ENCODE measurements at places on chromosomes 11 and 22. TPM values are rescaled to one million over a fixed set of nuclear protein-coding genes. Genes with fewer than 3 reads are reported as not detected.

Gene NEAT1
- total RNA-seq = 377 TPM

Gene MAML2
- total RNA-seq = 19.0 TPM

Gene KCTD14
- total RNA-seq = 0.47 TPM

Gene CLTCL1
- total RNA-seq = 24.2 TPM

Gene LINC01488
- total RNA-seq = not detected

Gene VSIG2
- not detected for total RNA-seq

Gene PANX3
- not detected for total RNA-seq

Gene CCS
- total RNA-seq = 32.3 TPM

Gene SLC29A2
- 2.6 TPM for total RNA-seq

Gene DNAJB13
- not detected for total RNA-seq

Gene RRAS2
- total RNA-seq = 55.8 TPM

Gene CRYBB2
- not detected for total RNA-seq

Gene DUSP18
- total RNA-seq = 9.0 TPM

Gene TMEM191C
- 1.5 TPM for total RNA-seq

Gene TYR
- total RNA-seq = not detected

Gene GLYATL1
- total RNA-seq = 0.28 TPM

Gene EHF
- total RNA-seq = not detected

Gene LGALS12
- total RNA-seq = not detected

Gene SLC22A6
- total RNA-seq = not detected

Gene SHANK3
- 7.5 TPM for total RNA-seq

Gene TEAD1
- total RNA-seq = 135 TPM

Gene CAPN5
- 16.7 TPM for total RNA-seq

Gene CASP5
- not detected for total RNA-seq

Gene SMTNL1
- not detected for total RNA-seq

Gene YPEL1
- 6.0 TPM for total RNA-seq

Gene VPREB1
- total RNA-seq = not detected

Gene ACER3
- total RNA-seq = 17.9 TPM

Gene A4GALT
- 5.2 TPM for total RNA-seq

Gene OR10D3
- total RNA-seq = not detected

Gene OR51B5
- 0.20 TPM for total RNA-seq

Gene FAM227A
- 1.5 TPM for total RNA-seq

Gene ADAMTS15
- total RNA-seq = 16.8 TPM

Gene EFCAB6
- total RNA-seq = 1.1 TPM

Gene OR2AG1
- not detected for total RNA-seq

Gene SERPINH1
- total RNA-seq = 1,204 TPM

Gene LMNTD2
- 3.8 TPM for total RNA-seq

Gene TMEM223
- 14.7 TPM for total RNA-seq

Gene BLID
- total RNA-seq = 0.68 TPM

Gene ZW10
- 17.1 TPM for total RNA-seq

Gene OR8A1
- total RNA-seq = 0.07 TPM

Gene CCDC87
- total RNA-seq = 0.27 TPM

Gene OR52A1
- not detected for total RNA-seq

Gene JOSD1
- total RNA-seq = 87.0 TPM

Gene MN1
- total RNA-seq = 119 TPM

Gene MUC15
- total RNA-seq = not detected

Gene GVQW3
- 3.9 TPM for total RNA-seq

Gene APOA5
- total RNA-seq = not detected

Gene RAB36
- 2.9 TPM for total RNA-seq

Gene MAP6
- 26.4 TPM for total RNA-seq

Gene OR8B4
- total RNA-seq = not detected

Gene CBX7
- 6.9 TPM for total RNA-seq

Gene RAG2
- not detected for total RNA-seq

Gene PYGM
- 0.65 TPM for total RNA-seq

Gene KMT2A
- 40.3 TPM for total RNA-seq

Gene POU2AF1
- total RNA-seq = not detected

Gene INTS4
- 26.9 TPM for total RNA-seq

Gene NOX4
- 102 TPM for total RNA-seq

Gene NAALAD2
- total RNA-seq = 1.1 TPM

Gene GAB2
- total RNA-seq = 12.2 TPM

All from chondrocyte (in vitro differentiated cells).